Epithelial cell of proximal tubule (primary cell): ENCODE measurements at places on chromosomes 12 and 14.

- no peak for DNase-seq
Observed at GRCh38 chr14:88289234-88289633, 33.8 kb downstream of the KCNK10 start.

- DNase-seq, result no peak
Observed at GRCh38 chr12:124472690-124473279, 94.6 kb downstream of the NCOR2 start.

DNA sequence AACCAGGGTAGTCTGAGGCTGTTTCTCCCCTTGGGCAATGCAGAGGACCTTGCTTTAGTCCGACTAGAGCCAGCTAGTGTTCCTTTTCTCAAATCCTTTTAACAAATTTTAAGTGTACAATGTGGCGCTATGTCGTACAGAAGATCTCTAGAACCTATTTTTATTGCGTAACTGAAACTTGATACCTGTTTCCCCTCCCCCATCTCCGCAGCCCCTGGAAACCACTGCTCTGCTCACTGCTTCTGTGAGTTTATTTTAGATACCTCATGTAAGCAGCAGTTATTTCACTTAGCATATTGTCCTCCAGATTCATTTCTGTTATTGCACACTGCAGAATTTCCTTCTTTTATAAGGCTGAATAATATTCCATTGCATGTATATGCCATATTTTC lies 1092.3 kb downstream of the AACS start:
- no peak for DNase-seq

DNA sequence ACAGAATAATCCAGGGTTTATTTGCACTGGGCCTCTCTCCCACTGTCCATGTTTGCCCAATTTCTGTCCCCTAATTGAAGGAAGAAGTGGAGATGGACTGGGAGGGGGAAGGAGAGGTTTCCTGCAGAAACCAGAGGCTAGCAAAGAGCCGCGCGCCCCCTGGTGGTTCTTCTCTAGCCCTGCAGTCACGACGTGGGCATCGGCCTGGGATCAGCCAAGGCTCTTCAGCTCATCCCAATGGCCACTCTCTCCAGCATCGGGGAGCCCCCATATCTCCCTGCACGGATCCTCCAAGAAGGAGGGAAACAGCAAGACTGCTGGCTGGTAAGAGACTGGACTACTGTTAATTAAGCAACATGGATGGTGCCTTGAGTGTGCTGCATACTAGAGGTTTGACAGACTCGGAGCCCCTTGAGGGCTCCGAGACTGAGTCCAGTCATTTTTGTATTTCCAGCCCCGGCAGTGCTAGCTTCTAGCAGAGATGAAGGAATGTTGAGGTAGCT lies 18.7 kb downstream of the ZBTB39 start:
- no peak for DNase-seq

GRCh38 chr12:12890543-12891079 lies 751 bp upstream of the GPRC5A start:
- DNase-seq, result no peak

GRCh38 chr12:49260571-49261363 lies 4.1 kb upstream of the TUBA1C start:
- DNase-seq, result no peak

DNA sequence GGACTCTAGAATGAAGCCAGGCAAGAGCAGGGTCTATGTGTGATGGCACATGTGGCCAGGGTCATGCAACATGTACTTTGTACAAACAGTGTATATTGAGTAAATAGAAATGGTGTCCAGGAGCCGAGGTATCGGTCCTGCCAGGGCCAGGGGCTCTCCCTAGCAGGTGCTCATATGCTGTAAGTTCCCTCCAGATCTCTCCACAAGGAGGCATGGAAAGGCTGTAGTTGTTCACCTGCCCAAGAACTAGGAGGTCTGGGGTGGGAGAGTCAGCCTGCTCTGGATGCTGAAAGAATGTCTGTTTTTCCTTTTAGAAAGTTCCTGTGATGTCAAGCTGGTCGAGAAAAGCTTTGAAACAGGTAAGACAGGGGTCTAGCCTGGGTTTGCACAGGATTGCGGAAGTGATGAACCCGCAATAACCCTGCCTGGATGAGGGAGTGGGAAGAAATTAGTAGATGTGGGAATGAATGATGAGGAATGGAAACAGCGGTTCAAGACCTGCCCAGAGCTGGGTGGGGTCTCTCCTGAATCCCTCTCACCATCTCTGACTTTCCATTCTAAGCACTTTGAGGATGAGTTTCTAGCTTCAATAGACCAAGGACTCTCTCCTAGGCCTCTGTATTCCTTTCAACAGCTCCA lies 39.6 kb downstream of the DAD1 start:
- DNase-seq, result no peak

GRCh38 chr12:30515351-30515750 lies 180.3 kb downstream of the IPO8 start:
- no peak for DNase-seq

- no peak for DNase-seq
Observed at GRCh38 chr12:68867606-68868005, 59.6 kb downstream of the MDM2 start.
